ENCODE measurements at places on chromosomes 13 and 19.

DNA sequence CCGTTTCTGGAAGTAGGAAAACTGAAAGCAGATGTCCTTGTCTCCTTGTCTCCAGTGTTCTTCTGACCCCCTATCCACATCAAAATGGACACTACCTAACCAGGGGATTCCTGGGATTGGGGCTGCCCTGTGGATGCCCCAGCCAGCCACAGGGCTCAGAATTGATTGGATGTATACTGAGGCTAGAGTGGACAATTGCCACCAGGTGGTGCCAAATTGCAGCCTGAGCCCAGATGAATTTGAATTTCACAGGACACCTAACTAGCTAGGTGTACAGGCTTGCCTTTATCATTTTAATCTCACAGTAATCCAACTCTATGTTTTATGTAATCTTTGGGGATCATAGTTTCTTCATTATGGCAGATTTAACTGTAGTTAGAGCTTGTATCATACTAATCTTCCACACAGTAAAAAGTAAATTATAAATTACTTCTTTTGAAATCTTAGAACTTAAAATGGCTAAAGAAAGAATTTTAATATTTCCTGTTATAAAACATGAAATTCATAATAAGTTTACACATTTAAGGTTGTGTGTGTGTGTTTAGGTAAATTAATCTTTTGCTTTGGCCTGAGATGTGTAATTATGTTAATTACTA, 58.0 kb downstream of the PIBF1 start:
- DNase-seq = peak; percentile 16

DNA sequence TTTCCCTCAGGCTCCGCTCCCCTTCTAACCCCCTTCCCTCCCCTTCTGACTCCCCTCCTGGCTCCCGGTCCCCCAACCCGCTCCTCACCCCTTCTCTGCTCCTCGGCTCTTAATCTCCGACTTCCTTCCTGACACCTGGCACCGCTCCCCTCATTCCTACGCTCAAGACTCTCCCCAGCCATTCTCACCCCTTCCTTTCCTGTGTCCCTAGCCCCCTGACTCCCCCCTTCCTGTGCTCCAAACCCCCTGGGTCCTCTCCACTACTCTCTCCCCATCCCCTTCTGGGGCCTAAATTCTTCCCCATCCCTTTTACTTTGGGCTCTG, 658 bp downstream of the CLPP start:
- DNase-seq = no peak

GRCh38 chr13:48741377-48741776, 87.6 kb downstream of the CYSLTR2 start:
- DNase-seq = no peak

DNA sequence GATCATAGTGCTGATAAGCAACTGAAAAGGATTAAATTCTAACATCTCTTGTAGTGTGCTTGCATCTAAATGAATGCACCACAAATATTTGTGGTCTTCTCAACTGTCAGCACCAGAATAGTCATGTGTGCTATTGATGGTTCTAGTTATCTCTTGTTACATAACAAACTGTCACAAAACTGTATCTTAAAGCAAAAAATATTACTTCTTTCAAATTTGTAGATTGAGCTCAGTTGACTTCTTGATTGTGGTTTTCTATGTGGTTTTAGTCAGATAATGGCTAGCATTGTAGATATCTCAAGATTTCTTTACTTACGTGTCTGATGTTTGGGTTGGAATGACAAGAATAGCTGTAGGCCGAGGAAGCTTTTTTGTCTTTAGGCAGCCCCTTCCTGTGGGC, 431.3 kb downstream of the SLITRK6 start:
- no peak for DNase-seq

- no peak for DNase-seq
Measured at GRCh38 chr13:105984236-105984635, 551.2 kb downstream of the EFNB2 start.

DNA sequence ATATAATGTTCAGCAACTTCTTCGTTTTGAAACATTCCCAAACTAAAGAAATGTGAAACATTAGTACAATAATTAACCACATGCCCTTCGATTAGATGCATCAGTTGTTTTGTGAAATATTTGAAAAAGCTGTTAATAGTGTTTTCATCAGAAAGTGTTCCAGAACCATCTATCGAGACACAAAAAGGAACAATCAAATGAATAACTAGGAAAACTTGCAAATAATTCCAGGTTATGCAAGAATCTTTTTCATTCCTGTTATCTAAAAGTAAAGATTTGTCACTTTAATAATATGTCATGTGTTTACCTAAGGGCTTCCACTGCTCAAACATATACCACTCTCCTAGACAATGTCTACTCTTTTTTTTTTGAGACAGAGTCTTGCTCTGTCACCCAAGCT, 904.2 kb upstream of the MIR17HG start:
- no peak for DNase-seq

DNA sequence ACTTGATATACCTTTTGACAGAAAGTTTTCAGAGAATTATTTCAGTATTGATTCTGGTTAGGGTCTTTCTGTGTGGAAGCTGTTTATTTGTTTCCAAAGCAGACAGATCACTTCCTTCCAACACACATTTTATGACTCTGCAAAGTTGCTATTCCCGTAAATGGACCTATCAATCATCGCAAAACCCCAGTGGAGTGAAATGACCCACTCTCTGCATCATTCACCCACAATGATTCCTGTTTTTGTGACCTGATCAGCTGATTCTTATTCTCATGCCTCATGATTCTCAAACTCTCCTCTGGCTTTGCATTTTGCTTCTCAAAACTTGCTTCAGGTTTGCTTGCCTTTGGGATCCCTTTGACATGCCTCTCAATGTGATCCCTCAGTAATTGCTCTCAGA, 453.7 kb downstream of the PCDH17 start:
- no peak for DNase-seq

GRCh38 chr19:6866741-6867151, 20.6 kb upstream of the ADGRE1 start:
- DNase-seq = no peak

GRCh38 chr19:55092423-55093318, 17.0 kb downstream of the EPS8L1 start:
- DNase-seq = no peak

- no peak for DNase-seq
Measured at GRCh38 chr13:50636007-50636704, 207.3 kb downstream of the DLEU7 start.

GRCh38 chr19:29326849-29327840, 114.2 kb upstream of the UQCRFS1 start:
- no peak for DNase-seq

GRCh38 chr13:102555914-102556553, 40.8 kb upstream of the TPP2 start:
- peak; percentile 41 for DNase-seq

- no peak for DNase-seq
Measured at GRCh38 chr13:79674765-79675515, 194.0 kb downstream of the NDFIP2 start.

DNA sequence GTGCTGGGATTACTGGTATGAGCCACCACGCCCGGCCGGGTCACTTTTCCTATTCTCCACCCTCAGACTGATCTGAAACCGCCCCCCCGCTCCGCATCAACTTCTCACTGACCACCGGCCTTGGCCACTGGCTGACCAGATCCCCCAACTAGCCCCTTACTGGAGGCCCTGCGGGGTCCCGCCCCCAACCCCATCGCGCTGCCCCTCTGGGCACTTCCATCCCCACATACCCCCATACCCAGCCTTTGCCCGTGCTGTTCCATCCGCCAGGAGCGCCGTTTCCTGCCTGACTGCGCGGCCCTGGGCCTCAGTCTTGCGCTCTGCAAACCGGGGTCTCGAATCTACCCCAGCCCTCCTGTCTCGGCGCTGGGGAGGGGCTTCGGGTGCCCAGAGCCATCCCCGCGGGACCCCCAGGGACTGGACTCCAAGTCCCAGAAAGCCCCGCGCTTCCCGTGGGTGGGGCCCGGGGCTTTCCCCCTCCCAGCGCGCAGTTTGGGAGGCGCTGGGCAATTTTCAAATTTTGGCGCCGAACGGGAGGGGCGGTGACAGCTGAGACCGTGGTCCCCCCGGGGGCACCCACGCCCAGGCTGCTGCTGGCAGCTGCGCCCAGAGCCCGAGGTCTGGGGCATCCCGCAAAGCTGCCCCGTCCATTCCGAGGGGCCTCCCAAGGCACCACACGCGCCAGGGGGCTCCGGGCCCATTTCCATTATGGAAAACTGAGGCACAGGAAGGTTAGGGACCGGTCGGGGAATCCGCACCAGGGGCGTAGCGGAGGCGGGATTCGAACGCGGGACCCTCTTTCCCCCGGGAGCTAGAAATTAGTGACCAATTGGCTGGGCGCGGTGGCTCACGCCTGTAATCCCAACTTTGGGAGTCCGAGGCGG, 5.2 kb upstream of the LMNB2 start:
- no peak for DNase-seq
